Stimulated activated CD4-positive, alpha-beta T cell treated with anti-CD3 and anti-CD28 coated beads, Interleukin-4, amount 100 ng/mL, for 4 hours (primary cell): ENCODE measurements at places on chromosomes 2 and 18.

GRCh38 chr2:110904116-110904778, 171.9 kb downstream of the ACOXL start:
- no peak for DNase-seq

DNA sequence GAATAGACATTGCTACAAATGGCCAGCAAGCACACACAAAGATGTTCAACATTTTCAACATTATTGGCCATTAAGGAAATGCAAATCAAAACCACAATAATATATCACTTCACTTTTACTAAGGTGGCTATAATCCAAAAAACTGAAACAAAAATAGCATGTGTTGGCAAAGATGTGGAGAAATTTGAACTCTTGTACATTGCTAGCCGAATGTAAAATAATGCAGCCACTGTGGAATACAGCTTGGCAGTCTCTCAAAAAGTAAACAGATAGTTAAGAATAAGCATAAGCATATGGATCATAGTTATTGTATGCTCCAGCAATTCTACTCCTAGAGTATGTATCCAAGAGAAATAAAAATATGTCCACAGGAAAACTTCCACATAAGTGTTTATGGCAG, 192.5 kb downstream of the EN1 start:
- no peak for DNase-seq

DNA sequence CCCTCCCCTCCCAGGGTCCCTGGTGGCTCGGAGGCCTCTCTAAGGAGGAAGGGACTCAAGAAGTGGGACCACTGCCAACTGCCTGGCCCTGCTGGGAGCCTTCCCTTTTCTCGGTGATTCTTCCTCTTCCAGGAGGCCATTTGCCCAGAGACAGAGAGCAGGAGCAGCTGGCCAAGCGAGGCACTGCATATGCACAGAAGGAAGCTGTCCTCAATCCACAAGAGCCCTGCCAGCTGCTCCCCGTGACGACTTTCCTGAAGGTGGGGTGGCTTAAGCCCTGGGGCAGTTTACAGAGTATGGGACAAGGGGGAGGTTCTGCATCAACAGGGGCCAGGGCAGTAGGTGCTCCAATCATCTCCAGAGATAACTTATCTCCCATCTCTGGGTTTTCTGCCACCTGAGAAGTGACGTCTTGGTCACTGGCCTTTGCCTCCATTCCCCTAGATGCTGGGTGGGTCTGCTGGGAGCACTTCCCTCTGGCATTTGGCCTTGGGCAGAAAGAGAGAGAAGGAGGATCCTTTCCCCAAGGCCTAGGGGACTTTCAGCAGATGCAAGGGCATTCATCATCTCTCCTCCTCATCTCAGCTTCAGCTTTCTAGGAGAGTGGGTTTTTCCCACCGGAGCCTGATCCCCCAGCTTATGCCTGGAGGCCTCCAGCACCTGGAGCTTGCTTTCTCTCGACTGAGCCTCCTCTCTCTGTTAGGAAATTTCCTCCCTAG, 28.5 kb downstream of the CIB4 start:
- DNase-seq = no peak

- no peak for DNase-seq
These were observed 50.6 kb downstream of the ANKMY1 start for GRCh38 chr2:240507060-240507777.

DNA sequence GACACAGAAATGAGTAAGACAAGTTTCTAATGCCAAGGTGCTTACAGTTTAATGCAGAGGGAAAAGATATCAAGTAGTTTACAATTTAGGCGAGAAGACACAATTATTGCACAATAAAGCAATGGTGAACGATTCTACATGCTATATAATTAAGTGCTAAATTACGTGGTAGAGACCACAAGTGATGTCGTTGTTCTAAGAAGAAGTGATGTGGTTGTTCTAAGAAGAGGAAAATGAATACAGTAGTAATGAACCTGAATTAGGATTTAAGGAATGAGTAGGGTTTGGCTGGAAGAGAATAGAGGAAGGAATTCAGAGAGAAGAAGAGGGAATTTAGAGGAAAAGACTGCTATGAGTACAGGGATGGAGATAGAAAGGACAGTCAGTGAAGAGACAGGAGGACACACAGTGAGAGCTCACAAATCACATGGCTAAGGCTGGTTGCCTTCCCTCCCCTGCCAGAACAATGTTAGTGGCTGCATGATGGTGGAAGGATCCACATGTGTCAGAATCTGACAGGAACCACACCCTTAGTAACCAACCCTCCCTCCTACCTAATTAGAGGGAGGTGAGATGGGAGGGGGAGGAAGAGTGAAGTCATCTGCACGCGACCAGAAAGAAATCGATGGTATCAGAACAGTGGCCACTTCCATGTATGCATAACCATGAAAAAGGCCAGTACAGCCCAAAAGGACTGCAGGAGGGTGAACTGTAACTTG, 44.7 kb downstream of the M1AP start:
- no peak for DNase-seq

DNA sequence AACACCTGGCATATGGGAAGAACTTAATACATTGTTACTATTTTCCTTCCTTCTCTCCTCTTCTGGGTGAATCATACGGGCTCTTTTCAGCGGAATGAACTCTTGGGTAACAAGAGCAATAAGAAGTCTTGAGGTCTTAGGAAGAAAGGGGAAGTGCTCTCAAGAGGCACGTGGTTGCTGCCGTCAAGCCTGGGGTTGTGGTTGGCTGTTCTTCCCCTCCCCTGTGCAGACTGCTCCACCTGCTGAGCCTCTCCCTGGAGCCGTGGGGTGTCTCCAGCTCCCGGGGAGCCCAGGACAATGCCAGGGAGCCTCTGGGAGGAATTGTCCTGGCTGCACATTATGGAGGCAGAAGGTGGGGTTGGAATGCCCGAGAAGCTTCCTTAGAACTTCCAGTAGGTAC, 19.4 kb downstream of the TOGARAM2 start:
- no peak for DNase-seq

DNA sequence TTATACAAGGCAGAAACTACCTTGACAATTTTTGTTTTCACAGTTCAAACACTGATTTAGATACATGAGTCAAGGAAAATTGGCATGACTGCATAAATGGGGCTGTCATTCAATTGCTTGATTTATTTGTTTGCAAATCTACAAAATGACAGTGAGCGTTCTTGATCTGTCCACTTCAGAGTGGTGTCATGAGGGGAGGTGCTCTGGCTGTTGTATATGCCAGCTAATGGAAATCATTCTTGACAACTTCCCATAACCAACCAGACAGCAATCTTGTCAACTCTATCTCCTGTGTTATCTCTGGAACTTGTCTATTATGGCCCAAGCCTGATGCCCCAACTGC, 120.6 kb upstream of the UGP2 start:
- no peak for DNase-seq

- DNase-seq = no peak
These were observed 1155.4 kb downstream of the BCL11A start for GRCh38 chr2:59398081-59398480.

GRCh38 chr18:12417687-12418086, 10.0 kb downstream of the PRELID3A start:
- DNase-seq = no peak

- no peak for DNase-seq
These were observed 96.4 kb upstream of the DDX18 start for GRCh38 chr2:117718048-117718447.

DNA sequence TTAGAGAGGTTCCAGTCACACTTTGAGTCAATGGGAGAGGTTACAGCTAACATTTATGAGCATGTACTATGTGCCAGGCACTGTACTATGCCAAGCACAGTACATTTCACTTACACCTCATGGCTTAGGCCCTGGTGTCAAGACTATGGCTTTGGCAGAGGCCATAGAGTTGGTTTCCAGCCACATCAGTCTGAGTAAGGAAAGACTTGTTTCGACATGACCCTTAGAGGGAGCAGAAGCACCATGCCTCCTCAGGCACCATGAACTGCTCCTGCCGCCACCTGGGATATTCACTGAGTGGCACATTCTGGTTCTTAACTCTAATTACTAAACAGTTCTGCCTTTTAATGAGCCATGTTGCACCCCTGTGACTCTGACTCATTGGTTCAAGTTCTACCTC, 12.7 kb downstream of the DGUOK start:
- peak; percentile 53 for DNase-seq

- DNase-seq = no peak
These were observed 383.1 kb upstream of the ID2 start for GRCh38 chr2:8298783-8299182.

- DNase-seq = no peak
These were observed 77.6 kb downstream of the KIF5C start for GRCh38 chr2:148952621-148953020.
